Frontal cortex (tissue), 4 donors: ENCODE measurements at places on chromosomes 7 and 10.

DNA sequence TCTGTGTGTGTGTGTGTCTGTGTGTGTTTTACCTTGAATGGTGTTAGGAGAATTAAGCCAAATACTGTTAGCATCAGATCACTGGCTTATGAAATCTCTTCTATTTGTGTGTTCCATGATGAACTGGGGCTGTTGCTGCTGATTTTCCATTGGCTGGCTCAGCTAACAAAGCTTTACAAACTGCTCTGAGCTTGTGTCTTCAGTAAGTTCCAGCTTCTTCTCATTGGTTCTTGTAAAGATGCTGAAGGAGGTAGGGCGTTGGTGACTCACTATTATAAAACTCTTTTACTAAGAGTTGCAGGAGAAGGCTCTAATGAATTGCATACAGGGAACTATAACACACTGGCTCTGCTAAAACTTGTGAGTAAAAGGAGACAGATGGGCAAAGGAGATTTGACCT, 136.4 kb upstream of the PRKCQ start:
- DNase-seq, result no peak

GRCh38 chr10:87000491-87000890, 19.6 kb upstream of the FAM25A start:
- DNase-seq, result no peak

GRCh38 chr7:81819861-81820260, 50.0 kb upstream of the HGF start:
- no peak for DNase-seq

DNA sequence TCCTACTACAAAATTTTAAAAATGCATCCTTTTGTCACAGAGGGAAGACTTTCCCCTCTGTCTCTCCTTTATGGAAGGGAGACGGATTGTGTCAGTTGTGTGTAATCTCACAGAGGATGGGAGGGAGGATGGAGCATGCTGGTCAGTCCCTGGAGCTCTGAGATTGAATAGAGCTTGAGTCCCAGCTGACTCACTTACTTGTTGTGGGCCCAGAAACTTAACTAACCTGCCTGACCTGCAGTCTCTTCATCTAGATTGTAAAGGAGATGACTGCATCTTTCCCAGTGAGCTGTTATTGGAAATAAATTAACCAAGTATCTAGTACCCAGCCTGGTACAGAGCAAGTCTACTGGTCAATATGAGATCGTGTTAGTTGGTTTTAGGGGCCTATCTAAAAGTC, 77.9 kb upstream of the ADO start:
- DNase-seq, result no peak

GRCh38 chr7:132134814-132135445, 441.3 kb downstream of the PLXNA4 start:
- DNase-seq, result no peak

GRCh38 chr10:4945766-4946717, 17.2 kb upstream of the AKR1C1 start:
- no peak for DNase-seq

DNA sequence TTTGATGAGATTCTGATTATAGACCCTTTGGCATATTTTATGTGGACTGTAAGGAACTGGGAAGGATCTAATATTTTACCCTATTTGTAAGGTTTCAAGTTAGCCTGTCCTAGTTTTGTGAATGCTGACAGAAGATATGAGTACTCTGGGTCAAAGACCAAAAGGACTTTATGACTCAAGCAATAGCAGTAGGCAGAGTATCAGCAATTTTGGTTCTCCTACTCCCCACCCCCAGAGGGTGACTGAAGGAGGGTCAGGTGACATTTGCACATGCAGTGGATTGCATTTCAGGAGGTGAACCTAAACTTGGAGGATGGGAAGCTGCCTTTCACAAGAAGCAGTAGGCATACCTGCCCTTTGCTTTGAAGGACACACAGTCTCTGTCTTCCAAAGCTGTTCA, 84.0 kb upstream of the KLF6 start:
- no peak for DNase-seq

DNA sequence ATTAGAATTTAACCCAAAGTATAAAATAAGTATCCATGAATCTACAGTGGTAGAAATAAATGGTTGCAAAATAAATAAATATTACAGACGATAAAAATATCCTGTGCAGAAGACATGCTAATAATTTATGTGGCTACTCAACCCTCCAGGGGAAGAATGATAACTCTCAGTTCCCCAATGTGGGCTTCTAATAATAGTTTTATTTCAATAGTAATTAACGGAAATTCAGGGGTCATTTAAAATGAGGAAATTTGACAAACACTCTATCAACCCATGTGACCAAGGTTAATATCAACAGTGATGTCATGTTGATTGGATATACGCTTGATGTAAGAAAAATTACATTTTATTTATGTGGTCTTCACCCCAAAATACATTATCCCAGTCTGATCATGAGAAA, 1082.6 kb upstream of the LRRTM3 start:
- no peak for DNase-seq

DNA sequence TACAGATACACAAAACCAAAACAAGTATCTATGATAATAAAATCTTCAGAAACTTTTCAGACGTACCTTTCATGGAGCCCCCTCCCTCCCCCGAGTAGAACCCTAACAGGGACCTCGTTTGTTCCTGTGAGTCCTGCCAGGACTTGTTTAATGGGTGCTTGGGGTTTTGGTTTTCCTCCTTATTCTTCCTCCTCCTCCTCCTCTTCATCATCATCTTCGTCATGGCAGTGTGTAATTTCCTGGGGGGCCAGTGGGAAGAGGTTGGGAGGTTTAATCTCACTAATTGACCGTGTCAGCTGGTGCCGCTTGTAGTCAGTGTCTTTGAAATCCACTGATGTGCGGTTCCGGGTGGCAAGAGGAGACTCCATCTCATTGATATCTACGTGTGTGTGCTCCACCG, 103.6 kb downstream of the NT5C2 start:
- no peak for DNase-seq

GRCh38 chr7:137977173-137977572, 24.7 kb downstream of the CREB3L2 start:
- DNase-seq, result no peak

DNA sequence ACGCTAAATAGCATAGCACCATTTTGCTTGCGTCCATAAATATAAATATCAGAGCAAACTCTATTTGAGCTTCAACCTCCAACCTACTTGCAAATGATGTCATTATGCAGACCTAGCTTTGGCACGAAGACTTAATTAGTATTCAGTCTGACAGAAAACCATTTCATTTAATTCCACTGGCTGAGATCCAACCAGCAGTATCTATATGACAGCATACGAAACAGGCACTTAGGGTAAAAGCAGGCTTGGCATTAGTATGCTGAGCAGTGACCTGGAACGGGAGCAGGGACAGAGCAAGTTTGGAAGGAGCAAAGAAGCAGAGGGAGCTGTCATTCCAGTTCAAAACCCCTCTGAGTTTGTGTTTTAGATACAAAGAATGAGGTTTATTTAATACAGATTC, 312.5 kb upstream of the CHRM2 start:
- DNase-seq, result peak; percentile 1

DNA sequence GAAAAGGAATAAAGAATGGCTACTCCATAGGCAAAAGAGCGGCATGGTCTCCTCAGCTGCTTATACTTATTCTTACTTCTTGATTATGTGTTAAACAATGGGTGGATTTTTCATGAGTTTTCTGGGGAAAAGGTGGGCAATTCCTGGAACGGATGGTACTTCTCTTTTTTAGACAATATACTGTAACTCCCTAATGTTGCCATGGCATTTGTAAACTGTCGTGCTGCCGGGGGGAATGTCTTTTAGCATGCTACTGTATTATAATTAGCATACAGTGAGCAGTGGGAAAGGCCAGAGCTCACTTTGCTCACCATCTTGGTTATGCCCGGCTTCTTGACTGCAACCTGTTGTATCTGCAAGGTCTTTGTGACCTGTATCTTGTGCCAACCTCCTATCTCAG, 372.1 kb upstream of the AKR1E2 start:
- DNase-seq, result no peak

DNA sequence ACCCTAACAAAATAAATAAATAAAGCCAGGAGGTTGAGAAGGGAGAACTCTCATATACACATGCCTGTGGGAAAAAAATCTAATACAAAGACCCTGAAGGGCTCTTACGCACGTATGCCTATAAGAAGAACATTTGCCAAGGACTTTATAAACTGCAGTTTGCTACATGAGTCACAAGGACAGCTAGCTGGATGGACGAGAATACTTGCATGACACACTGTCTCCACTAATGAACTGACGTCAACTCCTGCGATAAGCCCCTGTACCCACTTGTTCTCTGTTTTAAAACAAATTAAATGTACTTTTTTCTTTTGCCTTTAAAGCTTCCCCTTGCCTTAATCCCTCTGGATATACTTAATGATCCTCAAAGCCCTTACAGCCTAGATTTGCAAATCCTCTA, 374.6 kb upstream of the GHITM start:
- no peak for DNase-seq

DNA sequence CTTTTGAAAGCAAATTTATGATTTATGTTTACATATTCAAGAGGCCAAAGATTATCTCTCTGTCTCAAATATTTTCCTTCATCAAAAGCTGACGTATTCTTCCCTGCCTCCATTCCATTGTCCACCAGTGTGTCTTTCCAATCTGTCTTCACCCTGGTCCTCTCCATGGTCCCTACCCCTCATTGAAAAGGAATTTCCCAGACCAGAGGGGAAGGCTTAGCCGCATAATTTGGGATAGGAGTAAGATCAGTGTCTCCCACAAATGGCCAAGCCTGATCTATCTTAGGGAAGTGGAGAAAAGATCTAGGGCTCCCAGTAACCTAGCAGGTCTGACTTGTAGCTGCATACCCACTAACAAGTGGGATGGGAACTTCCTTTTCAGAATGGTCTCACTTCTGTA, 46.3 kb upstream of the ZNF800 start:
- no peak for DNase-seq

DNA sequence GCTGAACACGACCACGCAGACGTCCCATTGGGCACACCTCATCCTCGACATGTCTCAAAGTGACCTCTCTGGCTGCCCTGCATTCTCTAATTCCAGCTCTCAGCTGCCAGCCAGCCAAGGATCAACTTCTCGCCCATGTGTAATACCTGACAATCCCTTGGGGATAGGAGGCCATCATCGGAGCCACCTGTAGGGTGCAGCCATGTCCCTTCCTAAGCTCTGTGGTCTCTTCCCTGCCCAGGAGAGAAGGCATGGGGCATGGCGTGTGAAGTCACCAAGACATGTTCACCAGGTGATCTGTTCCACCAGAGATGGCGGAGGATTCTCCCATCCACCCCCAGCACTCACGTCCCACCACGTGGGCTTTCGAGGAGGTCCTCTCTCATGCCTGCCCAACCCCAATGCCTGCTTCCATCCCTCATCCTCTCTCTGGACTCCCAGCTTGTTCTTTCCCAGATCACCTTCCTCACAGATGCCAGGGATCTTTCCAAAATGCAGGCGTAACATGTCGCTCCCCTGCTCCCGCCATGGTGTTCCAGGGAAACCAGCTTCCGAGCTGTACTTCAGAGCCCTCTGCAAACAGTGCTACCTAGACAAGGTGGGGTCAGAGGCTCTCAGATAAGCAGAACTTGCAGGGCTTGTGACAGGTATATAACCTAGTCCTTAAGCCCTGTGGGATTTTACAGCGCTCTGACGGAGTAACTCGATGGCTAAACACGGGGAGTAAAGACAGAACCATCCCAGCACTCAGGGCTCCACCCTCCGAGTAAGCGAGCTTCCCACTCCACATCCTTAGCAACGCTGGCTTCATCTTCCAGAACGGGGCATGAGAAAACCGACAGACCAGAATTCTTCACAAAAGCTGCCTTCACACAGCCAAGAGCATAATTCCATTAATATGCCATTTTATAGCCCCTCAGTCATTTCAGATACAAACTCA, 41.1 kb downstream of the BRI3 start:
- DNase-seq, result no peak

DNA sequence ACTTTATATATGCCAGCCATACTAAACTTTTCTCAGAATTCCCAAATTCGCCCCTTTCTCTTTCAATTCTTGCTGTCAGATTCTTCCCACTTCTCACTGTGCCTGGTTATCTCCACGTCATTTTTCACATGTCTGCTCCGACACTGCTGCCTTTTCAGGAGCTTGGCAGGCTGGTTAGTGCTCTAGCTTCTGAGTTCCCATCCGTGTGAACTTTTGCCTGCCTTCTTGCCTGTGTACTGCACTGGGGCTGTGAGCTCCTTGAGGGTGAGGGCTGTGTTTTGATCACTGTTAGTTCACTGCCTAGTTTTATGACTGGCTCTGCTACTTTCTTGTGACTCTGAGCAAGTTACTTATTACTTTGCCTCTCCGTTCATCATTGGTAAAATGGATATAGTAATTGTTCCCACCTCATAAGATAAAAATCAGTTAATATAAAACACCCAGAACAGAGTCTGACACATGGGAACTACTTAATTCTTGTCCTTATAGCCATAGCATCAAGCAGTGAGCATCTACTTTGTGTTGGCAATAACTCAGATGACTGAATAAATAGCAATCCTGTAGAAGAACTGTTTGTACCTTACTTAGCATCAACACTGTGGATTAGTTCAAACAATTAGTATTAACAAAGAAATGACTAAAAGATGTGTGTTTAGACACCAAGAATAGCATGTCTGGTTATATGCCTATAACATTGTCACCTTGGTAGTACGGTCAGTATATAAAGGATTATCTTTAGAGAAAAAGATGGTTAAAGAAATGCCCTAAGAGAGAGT, 5.5 kb downstream of the GSTO1 start:
- no peak for DNase-seq

GRCh38 chr7:495326-495725, 24.3 kb downstream of the PDGFA start:
- no peak for DNase-seq

DNA sequence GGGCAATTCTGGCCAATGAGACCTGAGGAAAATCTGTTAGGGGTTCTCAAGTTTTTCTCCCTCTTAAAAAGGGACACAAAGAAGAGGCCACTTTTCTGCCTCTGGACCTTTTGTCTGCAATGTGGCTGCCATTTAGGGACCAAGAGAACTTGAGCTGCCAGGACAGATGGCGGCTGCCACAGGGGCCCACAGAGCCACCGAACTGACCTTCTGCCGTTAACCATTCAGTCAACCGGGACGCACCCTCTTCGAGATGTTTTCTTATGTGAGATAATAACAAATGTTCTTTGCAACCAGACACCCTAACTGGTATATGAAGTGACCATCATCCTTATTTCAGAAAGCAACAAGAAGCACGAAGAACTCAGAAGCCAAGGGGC, 29.2 kb downstream of the GSDME start:
- no peak for DNase-seq

GRCh38 chr10:94402843-94403379, 570 bp downstream of the TBC1D12 start:
- DNase-seq, result peak; percentile 43

GRCh38 chr7:36657036-36657660, 67.1 kb downstream of the AOAH start:
- no peak for DNase-seq

GRCh38 chr7:158821171-158822031, 7.9 kb downstream of the ESYT2 start:
- no peak for DNase-seq
